ENCODE measurements at places on chromosomes 5 and 9.

GRCh38 chr5:859391-859790, 8.6 kb upstream of the ZDHHC11 start:
- no peak for DNase-seq

GRCh38 chr9:87324613-87325194, 173.0 kb upstream of the DAPK1 start:
- no peak for DNase-seq

DNA sequence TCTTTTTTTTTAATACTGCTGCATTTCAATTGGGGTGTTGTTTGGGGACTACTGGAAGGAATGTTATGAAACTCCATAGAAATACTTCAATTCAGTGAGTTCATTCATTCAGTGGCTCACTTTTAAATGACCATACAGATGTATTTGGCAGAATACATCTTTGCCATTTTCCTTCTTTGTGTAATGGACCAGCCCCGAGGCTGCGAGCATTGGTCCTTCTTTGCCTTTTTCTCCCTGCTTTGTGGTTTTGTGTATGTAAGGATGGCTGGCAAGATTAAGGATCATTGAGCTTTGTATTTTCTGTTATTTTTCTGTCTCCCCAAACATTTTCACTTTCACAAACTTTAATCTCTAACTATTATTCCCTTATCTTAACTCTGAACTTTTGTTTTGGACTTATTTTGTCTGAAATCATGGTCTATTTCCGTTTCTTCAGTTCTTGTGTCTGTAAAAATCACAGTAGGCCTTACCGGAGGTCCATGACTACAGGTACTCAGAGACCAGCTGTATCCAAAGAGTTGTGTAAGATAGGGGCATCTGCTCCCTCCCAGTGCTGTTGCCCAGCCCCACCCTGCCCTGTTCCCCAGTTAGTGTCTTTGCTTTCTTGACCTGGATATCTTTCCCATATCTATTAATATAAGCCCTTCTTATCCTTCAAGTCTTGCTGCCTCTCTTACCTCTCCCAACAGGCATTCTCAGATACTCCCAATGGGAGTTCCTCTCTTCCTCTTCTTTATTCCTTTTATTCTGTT, 154.3 kb upstream of the DMRT1 start:
- DNase-seq = no peak

DNA sequence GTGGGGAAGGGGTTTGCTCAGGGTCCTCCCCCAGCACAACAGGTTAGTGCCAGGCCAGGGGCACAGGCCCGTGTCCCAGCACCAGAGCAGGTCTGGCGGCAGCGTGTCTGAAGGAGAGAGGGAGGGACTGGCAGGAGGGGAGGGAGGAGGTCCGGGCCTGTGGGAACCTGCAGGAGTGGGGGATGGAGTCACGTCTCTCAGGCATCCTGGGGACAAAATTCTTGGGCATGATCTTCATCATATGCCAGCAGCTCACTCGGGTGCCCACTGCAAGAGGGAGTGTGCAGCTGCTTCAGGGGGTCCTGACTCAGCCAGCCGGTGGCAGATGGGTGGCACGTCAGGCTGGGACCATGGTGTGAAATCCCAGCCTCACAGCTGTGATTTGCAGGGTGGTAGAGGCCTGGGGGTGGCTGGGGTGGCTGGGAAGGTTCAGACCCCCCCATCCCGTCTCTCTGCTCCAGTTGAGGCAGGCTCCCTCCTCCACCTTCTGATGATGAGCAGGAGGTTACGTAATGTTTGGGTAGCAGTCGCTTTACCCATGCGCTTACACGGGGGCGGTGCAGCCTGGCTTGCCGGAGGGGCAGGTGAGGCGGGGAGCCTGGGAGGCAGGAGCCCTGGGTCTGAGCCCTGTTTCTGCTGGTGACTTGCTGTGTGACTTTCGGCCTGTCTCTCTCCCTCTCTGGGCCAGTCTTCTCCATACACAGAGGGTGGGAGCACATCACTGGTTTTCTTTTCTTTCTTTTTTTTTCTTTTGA, 40.5 kb downstream of the NCS1 start:
- DNase-seq = no peak

Measured in T-helper 9 cell (primary cell).